ENCODE measurements at places on chromosomes 16 and 17.

DNA sequence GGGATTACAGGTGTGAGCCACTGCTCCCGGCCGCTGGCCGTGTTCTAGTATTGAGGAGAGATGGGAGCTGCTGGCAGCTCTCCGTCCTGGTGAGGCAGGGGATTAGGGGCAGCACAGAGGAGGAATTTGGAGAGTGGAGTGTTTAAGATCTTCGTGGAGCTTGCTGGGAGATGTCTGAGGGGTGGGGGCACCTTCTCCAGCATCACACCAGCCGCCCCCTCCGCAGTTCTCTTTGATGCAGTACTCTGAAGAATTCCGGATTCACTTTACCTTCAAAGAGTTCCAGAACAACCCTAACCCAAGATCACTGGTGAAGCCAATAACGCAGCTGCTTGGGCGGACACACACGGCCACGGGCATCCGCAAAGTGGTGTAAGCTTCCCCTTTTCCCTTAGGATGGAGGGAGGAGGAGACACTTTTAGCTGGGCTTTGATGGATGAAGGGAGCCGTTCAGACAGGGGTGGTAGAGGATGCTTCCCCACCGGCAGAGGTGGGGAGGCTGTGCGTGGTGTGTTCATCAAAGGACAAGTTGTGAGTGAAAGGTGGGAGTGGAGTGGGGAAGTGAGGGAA is 11.9 kb downstream of the ITGAM start:
- DNase-seq: no peak

DNA sequence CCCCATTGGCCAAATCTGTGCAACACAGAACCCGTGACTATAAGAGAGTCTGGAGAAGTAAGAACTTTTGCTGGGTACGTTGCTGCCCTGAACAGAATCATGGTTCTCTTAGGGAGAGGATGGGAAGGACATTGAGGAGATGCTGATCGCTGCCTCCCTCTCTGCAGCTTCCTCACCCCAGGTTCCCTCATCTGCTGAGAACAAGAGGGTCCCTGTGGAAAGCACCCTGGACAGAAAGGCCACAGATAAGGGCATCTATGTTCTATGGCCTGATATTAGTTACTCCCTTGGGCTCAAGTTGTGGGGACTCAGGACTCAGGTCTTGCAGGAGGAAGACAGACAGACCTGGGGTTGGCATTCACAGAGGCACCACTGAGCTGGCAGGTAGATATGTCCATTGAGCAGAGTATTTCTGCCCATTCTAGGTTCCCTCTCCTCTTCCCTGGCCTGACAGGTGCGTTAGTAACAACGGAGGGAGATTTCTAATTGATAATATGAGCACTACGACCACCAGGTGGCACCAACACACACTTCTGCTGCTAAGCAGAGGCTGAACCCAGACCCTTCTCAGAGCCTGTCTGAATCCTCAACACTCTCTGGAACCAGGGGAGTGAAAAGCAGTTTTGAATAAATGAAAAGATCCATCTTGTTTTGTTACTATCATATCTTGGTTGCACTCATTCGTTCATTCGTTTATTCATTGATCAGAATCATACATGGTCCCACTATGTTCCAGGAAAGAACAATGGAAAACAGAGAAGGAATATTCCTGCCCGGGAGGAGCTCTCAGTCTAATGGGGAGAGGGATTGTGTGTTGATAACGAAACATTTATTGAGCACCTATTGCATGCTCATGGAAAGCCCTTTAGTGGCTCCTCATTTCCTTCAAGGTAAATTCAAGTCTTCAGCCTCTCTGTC is 56.4 kb downstream of the SLC6A2 start:
- peak; percentile 53 for DNase-seq

- no peak for DNase-seq
Observed at GRCh38 chr17:50303596-50303995, 29.3 kb downstream of the TMEM92 start.

GRCh38 chr17:82248815-82249674 is 20.2 kb downstream of the SLC16A3 start:
- no peak for DNase-seq

GRCh38 chr17:6927290-6928126 is 68.3 kb upstream of the ALOX12 start:
- DNase-seq: no peak

GRCh38 chr17:14201021-14201987 is 35.4 kb downstream of the CDRT15 start:
- DNase-seq: no peak

DNA sequence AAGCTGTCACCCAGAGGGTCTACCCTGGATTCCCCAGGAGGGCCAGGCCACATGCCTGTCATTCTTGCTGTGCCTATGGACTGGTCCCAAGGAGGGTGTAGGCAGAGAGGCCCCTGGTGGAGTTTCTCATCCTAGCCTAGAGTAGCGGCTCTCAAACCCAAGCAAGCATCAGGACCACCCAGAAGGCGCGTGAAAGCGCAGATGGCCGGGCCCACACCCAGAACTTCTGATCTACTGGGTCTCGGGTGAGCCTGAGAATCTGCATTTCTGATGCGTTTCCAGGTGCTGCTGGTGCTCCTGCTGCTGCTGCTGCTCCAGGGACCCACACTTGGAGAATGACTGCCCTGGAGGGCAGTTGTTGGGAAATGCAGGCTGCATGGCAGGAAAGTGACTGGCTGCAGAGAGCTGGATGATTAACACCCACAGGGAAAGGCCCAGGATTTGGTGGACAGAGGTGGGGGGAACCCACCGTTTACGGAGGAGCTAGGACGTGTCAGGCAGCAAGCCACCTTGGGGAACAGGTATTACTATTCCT is 9.5 kb upstream of the OSGIN1 start:
- DNase-seq: no peak

GRCh38 chr17:40071313-40072039 is 8.7 kb downstream of the THRA start:
- no peak for DNase-seq

DNA sequence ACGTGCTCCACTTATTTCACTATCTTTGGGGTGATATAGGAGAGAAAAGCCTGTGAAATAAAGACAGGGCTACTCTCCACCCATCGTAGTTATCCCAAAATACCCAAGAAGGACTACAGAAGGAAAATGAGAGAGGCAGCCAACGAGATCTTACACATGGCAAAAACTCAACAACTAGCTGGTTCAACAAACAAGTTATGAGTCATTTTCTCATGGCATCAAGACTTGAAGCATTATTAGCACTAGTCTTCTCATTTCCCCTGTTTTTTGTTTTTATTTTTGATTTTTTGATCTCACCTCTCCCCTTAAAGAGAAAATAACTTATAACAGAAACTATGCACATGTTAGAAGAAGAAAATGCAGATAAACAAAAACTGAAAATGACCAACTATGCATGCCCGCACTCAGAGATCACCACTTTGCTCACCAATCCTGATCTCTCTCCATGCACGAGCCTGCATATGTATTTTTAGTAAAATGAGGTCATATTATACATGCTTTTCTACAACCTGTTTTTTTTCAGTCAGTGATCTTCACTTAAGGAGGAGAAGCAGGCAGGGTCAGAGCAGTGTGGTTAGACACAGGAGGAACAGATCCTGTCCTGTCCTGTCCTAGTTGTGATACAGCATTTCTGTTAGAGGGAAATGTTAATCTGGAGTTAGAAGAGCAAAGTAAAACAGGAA is 22.8 kb downstream of the FAM117A start:
- peak; percentile 62 for DNase-seq

DNA sequence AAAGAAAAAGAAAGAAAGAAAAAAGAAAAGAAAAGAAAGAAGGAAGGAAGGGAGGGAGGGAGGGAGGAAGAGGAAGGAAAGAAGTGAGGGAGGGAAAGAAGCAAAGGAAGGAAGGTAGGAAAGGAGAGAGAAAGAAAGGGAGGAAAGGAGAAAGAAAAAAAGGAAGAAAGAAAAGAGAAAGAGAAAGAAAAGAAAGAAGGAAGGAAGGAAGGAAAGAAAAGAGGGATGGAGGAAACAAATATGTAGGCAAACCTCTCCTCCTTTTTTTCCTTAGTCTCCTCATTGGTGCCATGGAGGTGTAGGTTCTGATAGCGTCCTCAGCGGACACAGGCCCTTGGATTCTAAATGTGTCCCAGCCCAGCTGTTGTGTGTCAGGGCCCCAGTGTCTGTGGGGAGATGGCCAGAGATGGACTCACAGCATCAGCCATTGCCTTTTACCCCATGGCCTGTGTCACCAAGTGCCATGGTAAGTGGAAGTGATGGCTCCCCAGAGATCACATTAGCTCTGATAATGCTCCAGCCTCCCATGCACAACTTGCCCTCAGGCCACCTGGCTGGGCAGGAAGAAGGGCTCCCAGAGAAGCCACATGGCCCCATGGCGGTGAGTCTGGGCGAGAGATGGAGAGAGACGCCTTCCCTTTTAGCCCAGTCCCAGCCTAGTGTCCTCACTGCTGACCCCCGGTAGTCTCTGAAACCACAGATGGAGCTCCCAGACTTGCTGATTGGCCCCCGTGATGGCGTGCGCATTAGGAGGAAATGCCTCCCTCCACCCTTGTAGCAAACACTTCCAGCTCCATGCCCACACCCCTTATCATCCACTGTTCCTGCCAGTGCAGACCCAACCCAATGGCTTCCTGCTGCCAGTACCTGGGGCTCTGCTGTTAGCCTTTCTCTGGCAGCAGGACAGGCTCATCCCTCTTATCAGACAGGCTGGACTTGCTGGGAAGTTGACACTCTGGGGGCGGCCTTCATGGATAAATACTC is 3.7 kb upstream of the SLC6A2 start:
- no peak for DNase-seq

DNA sequence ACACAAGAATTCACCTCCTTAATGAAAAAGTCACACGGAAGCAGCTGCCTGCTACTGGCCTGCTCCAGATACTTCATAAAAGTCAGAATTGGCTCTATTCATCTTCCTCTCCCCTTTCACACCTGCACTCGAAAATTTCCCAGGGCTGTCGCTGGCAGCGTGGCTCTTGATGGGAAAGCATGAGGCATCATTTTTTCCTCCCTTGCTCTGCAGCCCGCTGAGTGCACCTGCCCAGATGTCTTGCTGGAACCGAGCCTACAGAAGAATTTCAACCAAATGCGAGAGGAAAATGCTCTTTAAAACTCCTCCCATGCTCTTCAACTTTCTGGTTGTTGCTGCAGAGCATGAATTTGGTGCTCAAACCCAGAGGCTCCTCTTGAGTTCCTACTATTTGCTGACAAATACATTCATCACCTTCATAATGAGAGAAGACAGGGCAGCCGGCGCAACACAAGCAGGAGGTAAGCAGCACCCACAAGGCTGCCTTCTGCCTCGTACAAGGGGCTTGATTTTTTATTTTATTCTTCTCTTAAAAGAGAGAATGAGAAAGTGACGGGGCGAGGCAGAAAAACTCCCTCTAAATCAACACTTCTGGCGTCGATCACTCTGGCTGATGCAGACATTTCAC is 146.8 kb downstream of the ZFHX3 start:
- DNase-seq: no peak

DNA sequence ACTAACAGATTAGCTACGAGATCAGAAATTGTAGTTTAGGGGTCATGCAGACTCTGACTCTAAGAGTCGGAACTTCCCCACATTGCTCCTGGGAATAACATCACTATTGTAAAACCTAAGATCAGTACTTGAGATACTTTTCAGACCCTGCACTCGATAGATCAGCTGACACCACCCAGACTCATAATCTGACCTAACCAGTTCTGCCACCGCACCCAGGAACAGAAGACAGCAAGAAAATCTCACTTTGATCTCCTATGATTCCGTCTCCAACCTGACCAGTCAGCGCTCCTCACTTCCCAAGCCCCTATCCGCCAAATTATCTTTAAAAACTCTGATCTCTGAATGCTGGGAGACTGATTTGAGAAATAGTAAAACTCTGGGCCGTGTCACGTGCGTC is 27.2 kb upstream of the ASGR2 start:
- DNase-seq: no peak

DNA sequence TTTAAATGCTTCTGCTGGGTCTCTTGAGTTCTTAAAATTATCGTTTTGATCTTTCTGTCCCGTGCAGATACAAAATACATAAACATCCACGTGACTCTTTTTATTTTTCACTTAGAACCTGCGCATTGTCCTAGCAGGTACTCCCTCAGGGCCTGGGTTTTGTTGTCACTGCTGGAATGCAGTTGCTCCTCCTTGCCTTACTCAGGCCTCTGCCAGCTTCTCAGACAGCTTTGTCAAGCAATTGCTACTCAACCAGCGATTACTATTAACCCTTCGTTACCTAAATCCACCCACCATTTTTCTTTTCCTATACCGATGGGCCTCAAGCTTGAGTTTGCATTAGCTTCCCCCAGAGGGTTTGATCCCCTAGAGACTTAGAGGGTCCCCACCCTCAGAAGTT is 405.9 kb upstream of the RBFOX1 start:
- DNase-seq: no peak

- no peak for DNase-seq
Observed at GRCh38 chr16:55331648-55332185, 7.7 kb downstream of the IRX6 start.

DNA sequence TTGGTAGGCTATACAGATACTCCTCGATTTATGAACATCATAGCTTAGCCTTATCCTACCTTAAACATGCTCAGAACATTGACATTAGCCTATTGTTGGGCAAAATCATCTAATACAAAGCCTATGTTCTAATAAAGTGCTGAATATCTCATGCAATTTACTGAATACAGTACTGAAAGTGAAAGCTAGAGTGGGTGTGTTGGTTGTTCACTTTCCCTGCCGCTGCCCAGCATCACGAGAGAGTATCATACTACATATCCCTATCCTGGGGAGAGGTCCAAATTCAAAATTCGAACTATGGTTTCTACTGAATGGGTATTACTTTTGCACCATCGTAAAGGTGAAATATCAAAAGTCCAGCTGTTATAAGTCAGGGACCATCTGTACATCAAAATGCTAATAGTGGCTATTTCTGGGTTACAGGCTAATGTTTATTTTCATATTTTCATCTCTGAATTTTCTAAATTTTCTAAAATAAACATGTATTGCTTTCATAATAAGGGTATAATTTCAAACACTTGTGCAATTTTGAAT is 54.5 kb downstream of the NACA2 start:
- no peak for DNase-seq

- DNase-seq: peak; percentile 49
Observed at GRCh38 chr16:81261049-81261648, 22.7 kb downstream of the BCO1 start.

GRCh38 chr16:79798416-79799053 is 198.0 kb upstream of the MAF start:
- DNase-seq: no peak

All from GM13977 (cell line).